Coronary artery (tissue), 2 donors: ENCODE measurements at places on chromosomes 16 and 17.

- no peak for DNase-seq
Measured at GRCh38 chr17:7133424-7133823, 18.8 kb upstream of the ASGR2 start.

DNA sequence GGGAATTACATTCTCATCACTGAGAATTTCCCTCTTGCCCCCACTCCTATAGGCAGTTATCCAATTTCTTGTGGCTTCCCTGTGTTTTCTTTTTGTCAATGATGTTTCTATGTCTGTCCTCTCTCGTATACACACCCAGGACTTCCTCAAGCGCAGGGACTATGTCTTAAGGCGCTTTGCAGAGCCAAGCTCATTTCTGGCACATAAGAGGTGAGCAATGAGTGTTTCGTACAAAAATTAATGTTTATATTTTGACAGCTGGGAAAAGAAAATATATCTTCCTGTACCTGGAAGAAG, 947 bp downstream of the DDX42 start:
- no peak for DNase-seq

GRCh38 chr17:50956750-50957523, 90.8 kb upstream of the TOB1 start:
- DNase-seq = no peak

DNA sequence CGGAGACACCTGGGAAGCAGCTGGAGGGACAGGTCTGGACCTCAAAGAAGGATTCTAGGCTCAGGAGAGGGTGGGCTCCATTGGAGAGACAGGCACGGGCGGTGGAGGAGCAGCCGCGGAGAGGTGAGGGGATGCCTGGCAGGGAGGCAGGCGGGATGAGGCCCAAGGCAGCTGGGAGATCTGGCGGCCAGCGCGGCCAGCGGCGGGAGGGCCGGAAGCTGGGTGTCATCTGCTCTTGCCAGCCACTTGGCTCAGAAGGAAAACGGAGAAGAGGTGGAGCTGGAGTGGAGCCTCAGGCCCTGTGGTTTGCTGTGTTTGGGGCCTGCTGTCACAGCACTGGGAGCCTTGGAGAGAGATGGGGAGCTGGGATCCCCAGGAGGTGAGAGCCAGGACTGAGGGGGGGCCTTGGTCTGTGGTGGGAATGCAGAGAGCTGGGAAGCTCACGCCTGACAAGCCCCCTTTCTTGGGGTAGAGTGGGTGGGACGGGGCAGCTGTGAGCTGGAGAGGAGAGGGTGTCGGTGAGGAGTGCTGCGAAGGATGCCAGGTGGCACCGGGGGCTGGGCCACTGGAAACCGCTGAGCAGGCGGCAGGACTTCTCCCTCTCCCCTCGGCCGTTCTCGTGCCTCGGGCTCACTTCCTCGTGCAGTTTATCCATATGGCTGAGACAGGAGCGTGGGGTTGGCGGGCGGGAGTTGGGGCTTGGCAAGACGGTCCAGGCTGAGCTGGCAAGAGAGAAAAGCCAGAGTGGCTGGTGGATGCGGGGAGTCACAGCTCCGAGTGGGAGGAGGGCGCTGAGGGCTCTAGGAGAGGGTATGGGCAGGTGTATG, 8.0 kb downstream of the TBC1D24 start:
- DNase-seq = no peak

GRCh38 chr16:11743308-11744074, 834 bp upstream of the TXNDC11 start:
- DNase-seq = peak; percentile 82

DNA sequence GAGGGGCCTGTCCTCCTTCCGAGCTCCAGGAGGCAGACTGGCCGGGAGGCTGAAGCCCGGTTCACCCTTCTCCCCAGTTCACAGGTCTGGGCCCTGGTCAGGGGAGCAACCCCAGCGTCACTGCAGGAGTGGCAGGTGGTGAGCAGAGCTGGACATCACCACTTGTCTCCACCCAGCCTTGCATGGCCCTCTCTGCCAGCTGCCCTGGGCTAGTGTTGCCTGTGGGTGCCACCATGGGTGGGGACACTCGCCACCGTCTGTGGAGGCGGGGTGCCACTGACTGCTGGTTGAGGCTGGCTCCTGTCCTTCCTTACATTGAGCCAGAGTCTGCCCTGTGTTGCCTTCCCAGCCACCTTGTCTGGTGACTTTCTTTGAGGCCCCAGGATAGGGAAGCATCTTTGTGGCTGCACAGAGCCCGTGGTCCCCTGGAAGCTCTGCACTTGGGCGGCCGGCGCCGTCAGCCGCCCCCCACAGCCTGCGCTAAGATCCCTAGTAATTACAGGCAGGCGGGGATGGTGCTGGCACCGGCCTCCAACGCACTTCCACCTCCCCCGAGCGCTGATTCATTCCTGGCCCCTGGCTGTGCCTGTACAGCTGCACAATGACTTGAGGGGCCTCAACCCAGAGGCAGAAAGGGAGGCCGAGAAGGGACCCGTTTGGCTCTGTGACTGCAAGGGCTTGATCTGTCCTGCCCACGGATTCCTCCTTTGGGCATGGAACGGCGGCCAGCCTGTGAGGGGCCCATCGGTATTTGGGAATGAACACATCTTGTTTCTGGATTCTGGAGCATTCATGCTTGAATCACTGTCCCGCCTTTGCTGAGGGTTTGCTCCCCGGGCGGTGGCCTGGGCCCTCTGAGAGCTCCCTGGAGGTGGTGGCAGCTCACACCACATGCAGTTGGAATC, 5.2 kb downstream of the BAIAP2 start:
- DNase-seq = no peak

DNA sequence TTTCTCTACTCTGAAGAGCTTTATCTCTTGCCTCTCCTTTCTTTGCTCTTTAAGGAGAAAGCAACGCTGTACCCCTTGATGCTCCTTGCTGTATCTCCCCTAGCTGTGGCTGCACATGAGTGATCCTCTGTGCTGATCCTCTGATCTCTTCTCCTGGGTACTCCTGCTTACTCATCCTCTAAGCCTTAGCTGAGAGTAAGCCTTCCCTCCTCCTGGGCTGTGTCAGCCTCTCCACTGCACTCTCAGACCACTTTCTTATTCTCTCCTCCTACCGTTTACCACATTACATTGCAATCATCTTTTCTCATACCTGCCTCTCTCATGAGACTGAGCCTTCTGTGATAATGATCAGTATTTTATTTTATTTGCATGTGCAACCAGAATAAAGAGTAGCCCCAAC, 25.1 kb downstream of the SOX9 start:
- DNase-seq = no peak

- no peak for DNase-seq
Measured at GRCh38 chr17:4982305-4982704, 5.2 kb downstream of the CAMTA2 start.

- DNase-seq = peak; percentile 92
Measured at GRCh38 chr17:38702166-38702915, 2.7 kb upstream of the MLLT6 start.

GRCh38 chr17:34243364-34244320, 11.4 kb upstream of the CCL2 start:
- DNase-seq = no peak
